ENCODE measurements at places on chromosomes 2 and 18.

DNA sequence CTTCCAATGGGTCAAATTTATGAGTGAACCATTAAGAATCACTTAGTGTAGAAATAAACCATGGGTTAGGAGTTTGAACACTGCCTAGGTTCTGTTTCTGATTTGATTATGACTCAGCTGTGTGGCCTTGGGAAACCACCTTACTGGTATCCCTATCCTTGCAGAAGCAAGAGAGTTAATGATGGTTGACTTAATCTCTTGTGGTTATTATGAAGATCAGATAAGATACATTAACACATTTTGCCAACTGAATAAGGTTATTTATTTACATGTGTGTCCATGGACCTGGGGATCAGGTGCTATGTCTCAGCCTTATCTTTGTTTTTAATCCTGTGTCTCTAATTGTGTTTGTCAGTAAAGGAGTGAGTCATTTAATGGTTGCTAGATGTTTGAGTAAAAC, 5.4 kb upstream of the KCNJ13 start:
- no peak for DNase-seq

- DNase-seq: no peak
Observed at GRCh38 chr18:13395577-13395976, 177.0 kb downstream of the LDLRAD4 start.

DNA sequence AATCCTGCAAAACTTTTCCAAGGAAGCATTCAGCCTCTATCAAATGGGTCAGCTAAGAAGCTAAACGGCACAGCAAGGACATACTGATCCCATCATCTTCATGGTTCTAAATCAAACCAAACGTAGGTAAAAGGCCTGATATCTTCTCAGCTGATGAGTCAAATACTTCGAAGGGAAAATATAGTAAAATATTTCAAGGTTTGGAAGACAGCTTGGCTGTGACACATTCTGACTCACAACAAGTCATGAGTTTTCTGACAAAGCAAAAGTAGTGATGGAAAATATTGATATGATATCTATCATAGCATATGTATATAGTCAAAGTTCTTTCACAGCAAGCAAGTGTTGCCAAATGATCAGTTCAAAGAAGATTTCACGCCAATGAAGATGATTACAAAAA, 31.5 kb downstream of the DOCK10 start:
- no peak for DNase-seq

GRCh38 chr18:55446996-55447671, 140.9 kb downstream of the TCF4 start:
- no peak for DNase-seq

- DNase-seq: no peak
Observed at GRCh38 chr2:60742419-60742818, 13.6 kb upstream of the PAPOLG start.

DNA sequence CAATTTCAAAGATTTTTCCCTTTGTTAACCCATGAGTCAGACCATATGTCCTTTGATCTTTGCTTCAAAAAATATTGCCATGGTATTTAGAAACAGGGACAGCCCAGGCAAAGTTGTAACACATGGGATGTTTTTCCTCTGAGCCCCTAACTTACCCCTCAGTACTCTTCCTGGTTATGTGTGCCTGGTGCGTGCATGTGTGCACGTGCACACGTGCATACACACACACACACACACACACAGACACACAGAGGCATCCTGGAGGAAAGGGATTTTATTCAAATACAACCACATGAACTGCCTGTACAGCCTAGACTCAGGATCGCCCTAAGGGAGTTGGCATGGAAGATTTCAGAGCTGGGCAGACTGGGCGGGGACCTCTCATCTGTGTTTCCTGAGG, 5.1 kb downstream of the AFF3 start:
- DNase-seq: no peak

Data from 8988T (cell line).